ENCODE measurements at places on chromosomes 6 and 20. TPM values are rescaled to one million over a fixed set of nuclear protein-coding genes. Genes with fewer than 3 reads are reported as not detected.

GRCh38 chr20:60579941-60580515, 621.8 kb downstream of the CDH26 start:
- DNase-seq = no peak

DNA sequence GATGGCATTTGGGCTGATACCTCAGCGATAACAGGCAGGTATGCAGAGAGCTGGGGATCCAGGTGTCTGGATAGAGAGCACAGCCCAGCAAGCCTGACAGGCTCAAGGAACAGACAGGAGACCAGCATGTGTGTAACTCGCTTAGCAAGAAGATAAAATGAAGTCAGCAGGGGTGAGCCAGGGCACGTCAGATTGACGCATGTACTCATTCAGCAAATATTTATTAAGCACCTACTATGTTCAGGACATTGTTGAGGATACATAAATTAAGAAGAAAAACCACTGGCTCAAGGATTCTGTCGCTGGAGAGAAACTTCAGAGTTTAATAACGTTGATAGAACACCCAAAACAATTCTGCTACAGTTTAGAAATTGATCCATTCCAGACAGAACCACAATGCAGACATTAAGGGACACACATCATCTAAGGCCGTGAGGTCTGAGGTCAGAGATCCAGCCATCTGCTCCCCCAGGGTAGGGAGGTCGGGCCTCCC, 1.0 kb upstream of the DUSP22 start:
- DNase-seq = peak; percentile 26

- no peak for DNase-seq
These were observed 45.4 kb downstream of the TULP4 start for GRCh38 chr6:158357570-158358216.

GRCh38 chr6:20955131-20955530, 420.9 kb downstream of the CDKAL1 start:
- DNase-seq = no peak

GRCh38 chr6:37535759-37536490, 36.2 kb upstream of the CCDC167 start:
- DNase-seq = no peak

- DNase-seq = peak; percentile 31
These were observed 920.4 kb upstream of the GJE1 start for GRCh38 chr6:141212296-141212695.

GRCh38 chr6:3119040-3119723, 671 bp downstream of the BPHL start:
- DNase-seq = peak; percentile 48

- peak; percentile 79 for DNase-seq
These were observed 13.4 kb upstream of the CPNE5 start for GRCh38 chr6:36852481-36853147.

DNA sequence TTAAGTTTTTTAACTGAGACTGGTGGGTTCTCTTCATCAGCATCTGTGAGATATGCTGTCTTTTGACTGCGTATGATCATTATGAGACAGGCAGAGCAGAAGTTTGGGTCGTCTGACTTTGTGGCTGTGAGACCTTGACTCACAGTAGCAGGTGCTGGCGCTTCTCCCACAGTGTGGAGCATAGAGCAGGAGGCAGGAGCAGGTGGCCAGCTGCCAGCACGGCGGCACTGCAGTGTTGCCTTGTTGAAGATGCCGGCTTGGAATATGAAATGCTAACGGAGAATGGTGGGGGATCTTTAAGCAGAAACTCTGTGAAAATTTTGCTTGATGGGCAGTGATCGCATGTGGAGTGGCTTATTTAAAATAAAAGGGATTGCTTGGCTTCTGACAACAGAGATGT, 105.0 kb downstream of the TIAM2 start:
- DNase-seq = peak; percentile 76

DNA sequence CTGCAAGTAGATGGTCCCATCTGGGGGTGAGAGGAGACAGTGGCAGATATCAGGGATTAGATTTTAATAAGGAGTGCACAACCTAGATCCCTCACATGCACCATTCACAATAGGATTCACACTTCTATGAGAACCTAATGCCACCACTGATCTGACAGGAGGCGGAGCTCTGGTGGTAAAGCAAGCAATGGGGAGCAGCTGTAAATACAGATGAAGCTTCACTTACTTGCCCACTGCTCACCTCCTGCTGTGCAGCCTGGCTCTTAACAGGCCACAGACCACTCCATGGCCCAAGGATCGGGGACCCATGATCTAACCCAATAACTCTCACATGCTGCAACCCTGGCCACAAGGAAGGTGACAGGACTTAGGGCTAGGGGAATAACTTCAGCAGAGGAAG, 75.4 kb downstream of the ZNF133 start:
- no peak for DNase-seq

DNA sequence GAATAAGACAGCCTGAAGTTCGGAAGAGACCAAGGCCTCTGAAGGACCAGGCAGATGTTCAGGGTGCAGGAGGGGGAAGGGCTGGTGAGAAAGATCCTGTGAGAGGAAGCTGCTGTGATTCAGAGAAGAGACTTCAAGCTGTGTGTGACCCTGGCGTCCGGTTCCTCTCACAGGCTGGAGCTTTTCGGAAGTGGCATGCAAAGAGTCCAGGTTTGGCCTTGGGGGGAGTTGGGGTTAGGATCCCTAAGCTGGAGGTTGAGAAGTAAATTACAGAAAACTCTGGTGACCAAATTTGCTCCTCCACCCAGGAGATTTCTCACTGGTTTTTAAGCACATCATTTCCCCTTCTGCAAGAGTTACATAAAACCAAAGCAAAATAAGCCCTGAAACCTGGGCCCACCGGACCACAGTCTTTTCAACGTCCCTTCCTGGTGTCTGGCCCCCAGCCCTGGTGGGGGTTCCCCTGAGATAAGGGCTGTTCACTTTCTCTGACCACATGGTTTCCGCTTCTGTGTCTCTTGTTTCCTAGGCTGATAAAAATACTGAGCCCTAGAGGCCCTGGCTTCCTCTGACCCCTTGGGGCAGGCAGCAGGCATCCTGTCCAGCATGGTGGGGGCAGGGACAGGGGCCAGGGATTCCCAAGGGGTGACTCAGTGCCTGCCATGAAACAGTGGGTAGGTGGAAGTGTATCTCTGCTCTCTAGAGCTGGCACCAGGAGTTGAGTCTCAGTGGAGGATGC, 12.0 kb upstream of the LTA start:
- peak; percentile 90 for DNase-seq

GRCh38 chr20:62294516-62294915, 8.3 kb upstream of the ADRM1 start:
- no peak for DNase-seq

DNA sequence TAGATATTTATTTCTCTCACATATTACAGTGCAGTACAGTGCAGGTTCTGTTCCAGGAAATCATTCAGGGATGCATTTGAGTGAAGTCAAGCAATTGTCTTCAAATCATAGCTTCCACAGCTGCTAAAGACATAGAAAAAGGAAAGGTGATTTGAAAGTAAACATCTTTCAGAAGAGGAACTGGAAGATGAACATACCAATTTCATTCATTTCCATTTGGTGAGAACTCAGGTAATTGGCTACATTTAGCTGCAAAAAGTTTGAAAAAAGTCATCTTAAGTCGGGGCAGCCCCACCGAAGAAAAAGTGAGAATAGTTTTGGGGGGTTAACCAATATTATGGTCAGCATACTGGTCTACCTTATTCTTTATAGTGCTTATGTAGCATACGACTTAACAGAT, 61.4 kb upstream of the IL20RA start:
- DNase-seq = no peak

DNA sequence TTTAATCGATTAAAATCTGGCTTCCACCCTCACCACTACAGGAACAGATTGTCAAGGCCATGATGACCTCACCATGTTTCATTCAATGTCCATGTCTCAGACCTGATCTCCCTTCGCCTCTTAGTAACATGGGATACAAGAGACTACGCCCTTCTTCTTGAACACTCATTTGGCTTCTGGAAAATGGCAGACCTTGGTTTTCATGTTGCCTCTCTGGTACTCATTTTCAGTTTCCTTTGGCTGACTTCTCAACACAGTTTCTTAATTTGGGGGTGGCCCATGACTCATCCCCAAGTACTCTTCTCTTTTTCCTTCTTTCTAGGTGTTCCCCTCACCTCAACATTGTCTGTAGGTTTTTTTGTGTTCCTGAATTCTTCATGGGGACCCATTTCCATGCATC, 22.7 kb downstream of the TMX4 start:
- DNase-seq = no peak

DNA sequence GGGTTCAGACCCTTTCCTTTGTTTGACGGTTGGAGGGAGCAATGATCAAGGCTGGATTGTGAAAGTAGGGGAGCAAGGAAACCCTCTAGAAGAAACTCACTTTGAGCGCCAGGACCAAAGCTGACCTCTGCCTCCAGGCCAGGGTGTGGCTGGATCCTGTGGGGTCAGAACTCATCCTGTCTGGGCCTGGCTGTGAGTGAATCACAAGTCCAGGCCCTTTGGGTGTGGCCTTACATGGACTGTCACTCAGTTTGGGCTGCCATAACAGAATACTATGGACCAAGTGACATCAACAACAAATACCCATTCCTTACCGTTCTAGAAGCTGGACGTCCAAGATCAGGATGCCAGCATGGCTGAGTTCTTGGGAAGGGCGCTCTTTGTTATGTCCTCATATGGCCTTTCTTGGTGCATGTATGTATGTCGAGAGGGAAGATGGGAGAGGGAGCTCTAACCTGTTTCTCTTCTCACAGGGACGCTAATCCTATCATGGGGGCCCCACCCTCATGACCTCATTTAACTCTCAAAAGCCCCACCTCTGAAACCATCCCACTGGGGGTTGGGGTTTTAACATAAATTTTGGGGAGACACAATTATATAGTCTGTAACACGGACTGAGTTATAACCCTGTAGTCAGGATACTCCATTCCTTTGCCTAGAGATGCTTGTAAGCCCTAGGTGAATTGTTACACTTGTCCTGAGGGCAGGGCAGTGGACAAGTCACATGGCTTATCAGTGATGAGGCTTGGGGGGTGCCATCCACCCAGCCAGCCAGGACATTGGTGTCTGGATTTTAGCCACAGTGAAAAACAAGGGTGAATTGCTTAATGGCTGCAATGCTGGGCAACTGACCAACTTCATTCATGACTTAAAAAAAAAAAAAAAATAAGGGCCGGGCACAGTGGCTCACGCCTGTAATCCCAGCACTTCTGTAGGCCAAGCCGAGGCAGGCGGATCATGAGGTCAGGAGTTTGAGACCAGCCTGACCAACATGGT, 80.0 kb downstream of the TRMT11 start:
- no peak for DNase-seq

GRCh38 chr6:85044361-85044760, 280.0 kb upstream of the TBX18 start:
- DNase-seq = no peak

- DNase-seq = peak; percentile 89
These were observed 3.0 kb downstream of the ARID1B start for GRCh38 chr6:156780102-156780641.

DNA sequence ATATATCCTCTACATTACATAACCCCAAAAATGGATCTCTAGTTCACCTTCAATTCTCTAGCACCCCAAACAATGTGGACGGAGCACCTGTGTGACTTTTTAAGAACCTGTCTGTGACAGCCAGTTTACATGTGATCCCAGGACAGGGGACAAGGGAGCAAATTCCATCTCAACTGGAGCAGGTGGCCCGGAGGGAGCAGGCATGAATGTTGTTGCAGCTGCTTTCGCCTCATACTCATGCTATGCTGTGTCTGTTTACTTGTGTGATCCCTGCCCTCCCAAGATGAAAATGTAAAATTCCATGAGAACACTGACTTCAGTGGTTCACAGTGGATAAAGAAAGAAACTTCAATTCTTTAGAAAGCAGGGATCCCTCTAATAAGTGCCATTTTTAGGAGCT, 600.3 kb downstream of the CDH26 start:
- DNase-seq = no peak

- no peak for DNase-seq
These were observed 270.4 kb upstream of the SGK1 start for GRCh38 chr6:134588267-134588666.

DNA sequence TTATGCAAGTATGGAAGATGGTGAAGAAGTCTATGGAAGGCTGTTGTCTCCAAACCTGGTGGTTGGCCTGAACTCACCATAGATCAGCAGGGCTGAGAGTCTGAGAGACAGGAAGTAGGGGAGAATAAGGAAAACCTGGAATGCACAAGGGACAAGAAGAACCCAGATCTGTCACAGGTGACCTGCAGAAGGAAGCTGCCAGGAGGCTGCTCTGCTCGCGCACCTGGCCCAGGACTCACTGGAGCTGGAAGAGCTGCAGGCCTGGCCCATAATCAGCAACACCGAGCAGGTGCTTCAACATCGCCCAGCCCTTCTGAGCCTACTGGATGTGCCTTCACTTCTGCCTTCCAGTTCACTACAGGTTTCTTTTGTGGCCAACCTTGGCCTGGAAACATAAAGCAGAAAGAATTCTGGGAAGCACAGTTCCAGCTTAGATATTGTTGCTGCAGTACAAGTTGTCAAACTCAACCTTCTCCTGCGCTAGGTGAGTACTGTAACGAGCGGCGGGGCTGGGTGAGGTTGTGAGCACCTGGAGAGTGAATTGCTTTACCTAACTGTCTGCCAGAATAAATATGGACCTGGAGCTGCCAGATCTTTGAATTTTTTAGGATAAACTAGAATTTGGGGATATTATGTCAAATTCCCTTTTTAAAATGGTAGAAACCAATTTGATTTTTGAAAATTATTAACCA, 82.4 kb downstream of the CDH26 start:
- no peak for DNase-seq

DNA sequence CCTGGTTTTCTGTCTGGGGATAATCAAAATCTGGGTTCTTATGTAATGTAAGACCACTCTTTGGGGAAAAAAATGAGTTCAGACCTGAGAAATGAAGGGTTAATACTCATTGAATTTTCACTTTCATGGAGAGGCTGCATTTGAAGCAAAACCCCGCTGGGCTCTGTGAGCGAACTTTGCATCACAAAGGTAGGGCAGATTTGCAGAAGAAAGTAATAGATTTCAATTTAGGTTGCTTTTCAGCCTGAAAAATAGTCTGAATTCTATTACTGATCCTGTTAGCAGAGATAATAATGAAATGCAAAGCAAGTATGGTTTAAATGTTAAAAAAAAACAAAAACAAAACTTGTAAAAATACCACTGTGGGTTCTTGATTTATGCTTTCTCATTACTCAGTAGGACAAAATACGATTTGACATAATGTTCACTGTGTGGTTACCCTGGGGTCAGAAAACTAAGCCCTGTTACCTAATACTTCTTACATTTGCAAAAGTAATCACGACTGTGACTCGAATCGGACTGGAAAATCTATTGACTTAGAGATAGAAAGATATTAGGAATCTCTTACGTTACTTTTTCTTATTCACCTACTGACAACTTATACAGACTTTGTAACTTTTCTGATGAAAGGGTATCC, 72.2 kb downstream of the UST start:
- no peak for DNase-seq

GRCh38 chr20:4685923-4686221, 35.8 kb upstream of the PRND start:
- no peak for DNase-seq

The KDM1B gene
- total RNA-seq = 9.3 TPM

The HSPA12B gene
- total RNA-seq = not detected

The RBCK1 gene
- 101 TPM for total RNA-seq

The KCNS1 gene
- total RNA-seq = not detected

The MCCD1 gene
- total RNA-seq = not detected

The FHL5 gene
- not detected for total RNA-seq

The SMPDL3A gene
- 6.3 TPM for total RNA-seq

The KIAA1755 gene
- total RNA-seq = 0.57 TPM

Measured in A172 (cell line).